ENCODE measurements at places on chromosomes 3 and 15.
A peak's percentile ranks its signal among the peaks of the same experiment; 100 is the strongest.

- DNase-seq: no peak
Measured at GRCh38 chr15:29364426-29365078, 94.9 kb upstream of the NSMCE3 start.

GRCh38 chr3:76352051-76352450 is 566.7 kb upstream of the ZNF717 start:
- no peak for DNase-seq

- peak; percentile 40 for DNase-seq
Measured at GRCh38 chr3:161371441-161372320, at the start of gene SPTSSB. Gene SPTSSB (minus strand): TSS chr3:161371517. CDS start chr3:161346323, 25,194 bp downstream.

- DNase-seq: no peak
Measured at GRCh38 chr3:31444220-31445142, 88.2 kb upstream of the STT3B start.

DNA sequence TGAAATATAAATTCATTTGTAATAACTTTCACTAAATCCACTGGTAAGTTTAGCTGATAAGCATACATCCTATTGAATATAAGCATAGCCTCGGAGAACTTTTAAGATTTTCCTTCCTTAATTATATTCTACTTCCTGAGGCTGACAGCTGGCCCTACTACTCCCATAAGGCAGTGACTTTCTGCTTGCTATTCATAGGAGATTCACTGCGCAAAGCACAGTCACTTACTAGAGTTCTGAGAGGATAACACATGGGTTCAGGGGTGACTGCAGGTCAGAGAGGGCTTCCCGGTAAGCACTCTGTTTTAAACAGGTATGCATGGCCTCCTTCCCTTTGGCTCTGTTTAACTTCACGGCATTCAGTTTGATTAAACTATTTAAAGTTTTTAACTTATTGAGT is 75.8 kb downstream of the FAIM start:
- DNase-seq: no peak

DNA sequence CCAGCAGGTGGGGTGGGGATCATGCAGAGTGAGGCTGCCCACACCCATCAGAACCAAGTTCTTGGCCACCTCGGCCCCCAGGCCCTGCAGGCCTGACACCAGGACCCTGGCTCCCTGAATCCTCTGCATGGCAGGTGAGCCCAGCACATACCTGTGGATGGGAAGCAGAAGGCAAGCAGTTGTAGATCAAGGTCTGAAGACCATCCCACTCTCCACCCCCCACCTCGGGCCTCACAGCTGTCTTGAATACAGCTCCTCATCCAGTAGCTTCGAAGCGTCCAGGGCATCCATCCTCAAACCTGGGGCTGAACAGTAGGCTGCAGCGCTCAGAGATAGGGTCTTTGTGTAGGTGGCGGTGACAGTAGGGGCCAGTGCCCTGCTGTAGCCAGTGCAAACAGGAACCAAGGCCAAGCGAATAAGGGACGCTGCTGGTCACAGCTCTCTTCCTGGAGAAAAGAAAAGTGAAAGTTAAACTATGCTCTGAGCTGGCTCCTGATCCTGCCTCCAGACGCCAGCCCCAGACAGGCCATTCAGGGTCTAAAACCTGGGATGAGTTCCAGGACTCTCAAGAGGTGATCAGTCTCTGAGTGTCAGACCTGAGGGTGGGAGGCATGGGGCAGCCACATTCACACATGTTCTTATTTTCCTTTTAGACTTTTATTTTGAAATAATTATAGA is at the start of gene UBA7:
Gene UBA7 (minus strand): TSS at position 457 of the 678 bp plus-strand sequence. CDS start 166 bp downstream, at position 291.
- peak; percentile 39 for DNase-seq

DNA sequence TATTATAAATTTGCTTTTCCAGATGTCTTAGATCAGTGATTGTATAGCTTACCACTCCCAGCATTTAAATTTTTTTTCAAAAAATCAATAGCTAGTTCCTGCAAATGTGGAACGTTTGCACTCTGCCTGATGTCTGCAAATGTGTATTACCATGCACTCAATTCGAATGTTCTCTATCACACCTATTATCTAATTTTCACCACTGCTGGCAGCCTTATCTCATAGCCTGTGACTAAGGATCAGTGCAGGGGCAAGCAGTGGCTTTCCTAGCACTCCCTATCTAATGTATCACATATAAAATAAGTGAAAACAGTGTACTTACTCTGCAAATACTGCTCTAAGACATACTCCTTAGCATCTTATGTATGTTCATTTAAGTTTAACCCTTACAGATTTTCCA is 196.3 kb upstream of the PLSCR5 start:
- DNase-seq: no peak

DNA sequence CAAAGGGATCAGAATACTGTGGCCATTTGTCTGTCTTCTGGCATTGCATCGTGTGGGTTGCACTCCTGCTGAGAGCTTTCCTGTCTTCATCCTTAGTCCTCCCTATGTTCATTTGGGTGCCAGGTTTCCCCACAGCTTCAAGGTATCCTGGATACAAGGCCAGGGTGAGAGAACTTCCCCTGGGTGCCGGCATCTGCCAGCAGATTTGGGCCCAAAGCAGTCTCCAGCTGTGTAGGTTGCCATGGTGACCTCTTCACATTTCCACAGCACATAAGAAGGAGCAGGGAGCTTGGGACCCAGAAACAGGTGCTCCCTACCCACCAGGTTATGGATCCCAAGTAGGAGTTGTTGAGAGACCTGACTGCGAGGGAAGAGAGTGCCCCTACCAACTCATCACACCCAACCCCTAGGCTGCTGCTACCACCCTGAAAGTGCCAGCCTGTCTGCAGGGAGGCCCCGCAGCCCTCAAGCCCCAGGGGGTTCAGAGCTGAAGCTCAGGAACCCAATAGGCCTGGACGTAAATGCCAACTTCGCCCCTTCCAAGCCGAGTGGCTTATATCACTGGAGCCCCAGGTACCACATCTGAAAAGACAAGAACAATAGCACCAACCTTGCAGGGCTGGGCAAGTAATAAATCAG is 19.9 kb downstream of the TTC21A start:
- DNase-seq: no peak

GRCh38 chr3:73228959-73229358 is 167.5 kb downstream of the EBLN2 start:
- no peak for DNase-seq

- peak; percentile 2 for DNase-seq
Measured at GRCh38 chr15:95291898-95292472, 1038.5 kb upstream of the NR2F2 start.

DNA sequence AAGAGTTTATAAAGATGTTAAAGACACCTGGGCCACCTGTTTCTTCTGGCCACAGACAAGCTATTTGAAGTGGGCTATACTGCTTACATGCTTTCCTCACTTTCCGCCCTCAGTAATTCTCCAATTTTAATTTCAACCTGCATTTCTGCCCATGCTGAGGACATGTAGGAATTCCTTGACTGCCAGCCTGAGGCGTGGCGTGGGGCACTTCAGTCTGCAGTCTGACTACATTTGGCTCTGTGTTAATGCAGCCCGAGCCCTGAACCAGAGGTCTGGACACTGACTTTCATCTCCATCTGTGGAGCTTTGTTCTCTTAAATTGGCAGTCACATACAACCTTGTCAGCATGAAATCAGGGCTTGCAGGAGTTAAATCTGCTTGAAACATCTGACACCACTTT is 8.5 kb downstream of the UQCC5 start:
- DNase-seq: no peak

GRCh38 chr15:45087513-45087912 is 26.5 kb downstream of the DUOX2 start:
- no peak for DNase-seq

GRCh38 chr3:112640276-112640929 is 540 bp downstream of the CCDC80 start:
- no peak for DNase-seq

DNA sequence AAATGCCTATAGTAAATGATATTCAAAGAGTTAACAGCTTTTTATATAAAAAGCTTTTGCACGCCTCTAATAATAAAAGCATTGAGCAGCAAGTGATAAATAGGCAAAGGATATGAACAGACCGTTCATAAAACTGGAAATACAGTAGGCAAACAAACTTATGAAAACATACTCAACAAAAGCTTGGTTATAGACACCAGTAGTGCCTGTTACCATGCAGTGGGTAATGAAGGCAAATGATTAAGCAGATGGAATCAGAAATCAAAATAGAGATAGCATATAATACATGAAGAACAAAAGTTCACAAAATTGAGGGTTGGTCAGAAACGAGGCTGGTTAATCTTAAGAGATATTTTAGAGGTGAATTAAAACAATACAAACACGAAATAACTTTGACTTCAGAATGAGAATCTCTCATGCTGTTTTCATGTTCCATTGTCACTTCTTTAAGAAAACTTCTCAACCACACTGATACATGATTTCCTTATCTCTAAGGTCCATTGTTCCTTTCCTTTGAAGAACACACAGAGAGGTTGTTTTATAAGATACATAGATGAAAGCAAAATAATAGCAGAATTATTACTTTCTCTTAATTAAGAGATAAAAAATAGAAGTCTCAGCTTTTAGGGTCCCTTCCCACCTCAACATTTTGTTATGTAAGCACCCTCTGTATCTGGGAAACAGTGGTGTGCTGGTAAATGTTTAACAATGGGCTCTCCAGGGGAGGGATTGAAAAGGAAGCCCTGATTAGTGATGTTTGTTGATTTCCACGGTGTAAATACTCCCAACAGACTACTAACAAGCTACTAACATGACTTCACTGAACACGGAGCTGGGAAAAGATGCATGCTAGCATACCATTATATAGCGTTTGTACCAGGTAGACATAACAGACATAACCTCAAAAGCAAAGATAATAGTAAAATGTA is 12.6 kb downstream of the RASGRP1 start:
- no peak for DNase-seq

GRCh38 chr3:181741417-181741816 is 29.7 kb downstream of the SOX2 start:
- DNase-seq: no peak

- DNase-seq: no peak
Measured at GRCh38 chr15:83733691-83734090, 79.8 kb downstream of the ADAMTSL3 start.

GRCh38 chr3:124969190-124969589 is 34.6 kb upstream of the MUC13 start:
- DNase-seq: no peak

DNA sequence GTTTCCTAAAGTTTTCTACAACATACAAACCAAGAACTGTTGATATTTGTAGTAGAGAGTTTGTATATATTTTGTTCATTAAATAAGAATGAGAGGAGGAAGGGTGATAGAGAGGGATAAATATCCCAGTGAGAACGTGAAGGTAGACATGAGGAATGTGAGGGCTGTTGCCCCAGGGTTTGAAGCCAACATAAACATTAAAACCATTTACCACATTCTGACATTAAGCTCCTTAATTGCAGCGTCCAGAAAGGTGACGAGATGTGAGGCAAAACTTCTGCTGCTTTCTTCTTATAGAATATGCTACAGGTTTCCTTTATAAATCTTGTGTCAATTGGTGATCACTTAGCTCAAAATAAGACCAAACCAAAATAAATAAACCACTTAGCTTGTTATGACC is 267.8 kb upstream of the CNTN4 start:
- no peak for DNase-seq

- DNase-seq: no peak
Measured at GRCh38 chr3:143413372-143413771, 293.8 kb downstream of the CHST2 start.

- DNase-seq: no peak
Measured at GRCh38 chr3:98734306-98734705, 28.8 kb upstream of the ST3GAL6 start.

DNA sequence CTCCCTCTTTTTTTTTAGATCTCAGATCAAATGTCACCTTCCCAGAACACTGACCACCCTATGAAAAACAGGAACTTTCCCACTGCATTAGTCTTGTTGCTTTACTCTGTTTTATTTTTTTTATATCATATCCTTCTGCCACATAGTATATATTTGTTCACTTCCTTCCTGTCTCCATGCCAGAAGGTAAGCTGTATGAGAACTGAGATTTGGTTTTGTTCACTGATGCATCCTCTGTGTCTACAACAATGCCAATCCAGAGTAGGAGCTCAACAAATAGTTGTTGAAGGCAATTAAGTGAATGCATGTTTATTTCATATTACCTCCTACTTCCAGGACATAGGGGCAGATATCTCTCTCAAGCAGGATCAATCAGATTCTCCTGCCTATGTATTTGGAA is 114.4 kb downstream of the TPRG1 start:
- peak; percentile 4 for DNase-seq

DNA sequence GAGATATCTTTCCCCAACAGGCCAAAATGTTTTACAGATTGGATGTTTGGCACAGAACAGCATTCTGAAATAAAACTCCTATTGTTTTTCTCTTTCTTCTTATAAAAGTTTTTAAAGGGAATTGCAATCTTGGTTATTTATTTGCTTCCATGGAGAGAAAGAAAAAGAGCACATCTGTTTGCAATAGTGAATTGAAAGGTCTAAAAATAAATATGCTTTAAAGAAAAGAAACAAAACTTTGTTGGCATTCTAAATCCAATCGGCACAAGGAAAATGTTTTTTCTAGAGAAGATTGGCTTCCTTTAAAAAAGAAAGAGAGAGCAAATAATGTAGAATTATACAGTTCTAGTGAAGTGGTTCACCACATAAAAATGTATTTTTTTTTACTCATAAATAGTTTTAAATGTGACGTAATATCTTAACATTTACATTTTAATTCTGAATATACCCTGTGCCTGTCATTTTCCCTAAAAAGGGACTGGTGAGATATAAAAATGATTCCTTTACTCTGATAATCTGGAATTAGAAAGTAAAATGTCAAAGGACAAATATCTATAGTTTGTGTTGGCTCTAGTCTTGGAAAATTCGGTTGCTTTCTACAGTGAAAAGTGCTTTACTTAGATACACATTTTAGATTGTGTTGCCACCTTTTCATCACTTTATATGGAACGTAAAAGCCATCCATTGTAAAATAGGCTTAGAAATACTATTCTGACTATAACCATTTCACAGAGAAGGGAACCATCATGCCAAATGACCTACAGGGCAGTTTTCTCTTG is 257.4 kb upstream of the CBLB start:
- no peak for DNase-seq

GRCh38 chr15:42279234-42279723 is 6.0 kb upstream of the TMEM87A start:
- no peak for DNase-seq

GRCh38 chr3:43255662-43256061 is 30.7 kb upstream of the SNRK start:
- DNase-seq: no peak

DNA sequence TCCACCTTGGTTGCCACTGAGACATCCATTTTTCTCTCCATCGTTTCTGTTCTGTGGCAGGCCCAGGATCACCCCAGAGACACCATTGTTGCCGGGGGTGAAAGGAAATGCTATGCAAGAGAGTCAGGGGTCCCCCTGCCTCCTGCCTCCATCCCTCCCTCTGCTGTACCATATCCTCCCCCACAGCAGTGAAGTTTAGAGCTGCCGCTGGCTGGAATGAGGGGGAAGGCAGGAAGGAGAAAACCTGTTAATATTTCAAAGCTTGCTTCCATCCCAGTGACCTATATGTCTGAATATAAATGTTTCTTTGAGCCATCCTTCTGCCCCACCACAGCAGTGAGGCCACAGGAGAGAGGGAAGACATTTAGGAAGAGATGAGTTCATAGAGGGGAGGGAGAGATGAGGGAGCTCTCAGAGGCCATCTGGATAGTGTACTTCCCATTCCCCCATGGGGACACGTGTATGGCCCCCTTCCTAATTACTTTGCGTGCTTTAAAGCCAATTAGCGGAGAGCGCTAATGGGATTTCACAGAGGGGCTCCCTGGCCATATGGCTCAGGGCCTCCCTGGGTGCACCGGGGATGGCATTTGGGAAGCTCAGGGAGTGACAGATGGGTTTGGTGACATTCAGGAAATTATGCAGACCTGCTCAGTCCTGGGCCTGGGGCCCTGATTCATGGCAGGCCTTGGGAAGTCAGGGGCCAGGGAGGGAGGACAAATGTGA is 40.4 kb upstream of the CHRNB4 start:
- no peak for DNase-seq
